ENCODE measurements at places on chromosomes 12 and 14.

DNA sequence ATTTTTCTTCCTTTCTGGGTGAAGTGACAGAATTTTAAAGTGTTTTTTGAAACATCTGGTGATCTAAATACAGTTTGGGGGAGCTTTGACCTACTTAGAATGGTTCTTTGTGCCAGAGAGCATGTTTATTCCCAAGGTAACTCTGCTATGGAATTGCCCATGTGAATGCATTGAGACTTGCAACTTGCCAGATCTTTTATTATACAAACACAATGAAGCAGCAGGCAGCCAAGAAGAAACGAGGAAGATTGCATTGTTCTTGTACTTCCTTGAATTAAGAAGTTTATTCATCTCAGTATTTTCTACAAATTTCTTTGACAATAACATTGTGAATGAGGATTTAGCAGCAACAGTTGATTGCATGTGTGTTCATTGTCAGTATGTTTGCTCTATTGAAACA is 55.5 kb downstream of the FGD4 start:
- no peak for DNase-seq

GRCh38 chr14:99806836-99807235 is 13.6 kb downstream of the EML1 start:
- no peak for DNase-seq

DNA sequence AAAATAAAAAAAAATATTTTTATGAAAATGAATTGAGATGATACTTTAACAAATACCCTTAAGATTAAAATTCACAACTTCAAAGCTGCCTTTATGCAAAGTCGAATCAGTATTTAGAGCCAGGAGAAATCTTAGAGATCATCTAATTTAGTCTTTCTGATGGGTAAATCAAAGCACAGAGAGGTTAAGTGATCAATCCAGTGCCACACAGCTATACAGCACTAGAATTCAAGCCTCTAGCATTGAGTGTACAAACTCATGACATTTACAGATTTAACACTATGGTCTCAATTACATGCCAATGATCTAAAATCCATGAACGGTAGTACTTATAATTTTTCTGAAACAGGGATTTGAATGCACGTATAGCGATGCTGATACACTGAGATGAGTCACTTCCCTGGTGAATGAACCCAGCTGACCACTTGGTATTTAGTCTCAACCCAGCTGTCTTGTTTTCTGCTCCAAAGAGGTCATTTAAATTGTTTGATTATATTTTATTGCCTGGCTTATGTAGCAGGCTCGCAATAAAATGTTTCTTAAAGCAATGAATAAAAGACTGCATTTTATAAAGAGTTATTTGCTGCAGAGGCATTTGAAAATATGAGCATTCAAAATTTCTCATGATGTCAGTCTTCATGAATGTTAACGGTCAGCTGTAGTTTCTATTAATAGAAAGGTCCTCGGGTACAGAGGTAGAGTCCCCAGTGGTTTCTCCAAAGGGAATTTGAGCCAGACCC is 152.4 kb upstream of the PRICKLE1 start:
- no peak for DNase-seq

DNA sequence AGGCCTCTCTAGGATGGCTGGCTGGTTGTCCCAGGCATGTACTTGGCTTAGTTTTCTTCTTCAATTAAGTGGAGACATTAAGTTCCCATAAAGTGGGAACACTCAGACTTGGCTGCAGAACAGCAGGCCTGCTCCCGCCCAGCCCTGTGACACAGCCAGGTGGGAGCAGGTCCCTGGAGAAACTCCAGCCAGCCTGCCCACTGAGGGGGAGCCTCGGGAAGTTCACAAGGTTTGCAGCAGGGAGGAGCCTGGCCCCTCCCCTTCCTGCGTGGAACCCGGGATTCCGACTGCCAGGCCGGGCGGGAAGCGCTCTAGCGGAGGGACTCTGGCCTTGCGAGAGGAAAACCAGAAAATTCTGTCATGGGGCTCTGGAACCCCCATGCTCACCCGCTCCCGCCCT is 98.3 kb upstream of the EVL start:
- no peak for DNase-seq

- no peak for DNase-seq
Measured at GRCh38 chr12:59396919-59397318, 198.9 kb upstream of the SLC16A7 start.

DNA sequence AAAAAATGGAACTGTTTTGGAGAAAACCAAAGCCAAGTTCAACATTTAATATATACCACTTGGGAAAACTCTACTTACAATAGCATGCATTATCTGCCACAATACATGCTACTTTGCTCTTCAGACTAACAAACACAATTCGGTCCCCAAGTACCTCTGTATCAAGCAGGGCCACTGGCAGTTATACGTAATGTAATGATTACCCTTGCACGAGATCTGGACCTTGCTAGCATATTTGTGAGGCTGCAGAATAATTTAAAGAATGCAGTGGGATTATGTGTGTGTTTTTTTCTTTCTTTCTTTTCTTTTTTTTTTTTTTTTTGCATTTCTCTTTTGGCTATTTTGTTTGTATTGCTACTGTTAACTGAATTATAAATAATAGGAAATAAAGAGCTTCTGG is 22.8 kb upstream of the PYGL start:
- DNase-seq = no peak

- no peak for DNase-seq
Measured at GRCh38 chr12:111311011-111311410, 57.9 kb downstream of the PHETA1 start.

DNA sequence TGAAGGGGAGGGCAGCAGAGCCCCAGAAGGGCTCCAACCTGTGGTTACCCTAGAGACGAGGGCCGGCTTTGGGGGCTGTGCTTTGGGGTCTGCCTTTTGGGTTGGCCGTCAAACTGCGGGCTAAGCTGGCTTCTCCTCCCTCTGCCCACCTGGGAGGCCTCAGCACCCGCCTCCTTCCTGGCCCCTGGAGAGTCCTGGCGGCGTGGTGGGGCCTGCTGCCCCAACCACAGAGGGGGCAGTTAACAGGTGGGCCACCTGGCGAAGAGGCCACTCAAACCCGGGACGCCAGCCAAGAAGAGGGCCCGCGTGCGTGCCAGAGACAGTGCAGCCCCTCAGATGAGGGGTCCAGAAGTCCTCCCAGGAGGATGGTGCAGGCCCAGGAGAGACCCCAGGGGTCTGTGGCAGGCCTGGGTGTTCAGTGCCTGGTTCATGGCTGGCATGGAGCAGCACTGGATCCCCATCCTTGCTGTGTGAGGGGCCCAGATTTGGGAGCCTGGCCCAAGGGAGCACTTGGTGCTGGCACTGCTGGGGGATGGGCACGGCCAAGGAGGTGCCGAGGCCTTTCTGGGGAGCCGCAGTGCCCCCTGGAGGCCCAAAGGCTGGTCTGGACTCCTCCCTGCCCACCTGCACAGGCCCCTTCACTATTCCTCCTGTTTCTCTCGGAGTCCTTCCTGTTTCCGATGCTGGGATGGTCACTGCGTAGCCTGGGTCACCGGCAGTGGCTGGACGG is 48.8 kb downstream of the LRCOL1 start:
- peak; percentile 33 for DNase-seq

GRCh38 chr12:87381742-87382141 is 647.5 kb downstream of the C12orf50 start:
- no peak for DNase-seq

DNA sequence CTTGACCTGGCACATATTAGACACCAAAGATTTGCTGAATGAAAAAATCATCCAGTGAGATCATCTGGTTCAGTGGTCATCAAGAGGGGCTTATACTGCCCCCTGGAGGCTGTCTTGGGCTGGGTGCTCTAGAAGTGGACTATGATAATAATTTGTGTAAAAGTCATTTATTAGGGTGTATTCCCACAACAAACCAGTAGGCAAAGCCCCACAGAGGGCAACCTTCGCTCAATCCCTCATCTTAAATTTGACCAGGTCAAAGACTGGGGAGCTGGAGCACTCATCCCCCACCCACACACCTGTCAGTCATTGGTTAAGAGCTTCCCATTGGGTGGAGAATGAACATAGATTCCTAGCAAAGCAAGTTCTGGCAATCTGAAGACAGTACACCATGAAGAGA is 20.0 kb upstream of the FICD start:
- no peak for DNase-seq

DNA sequence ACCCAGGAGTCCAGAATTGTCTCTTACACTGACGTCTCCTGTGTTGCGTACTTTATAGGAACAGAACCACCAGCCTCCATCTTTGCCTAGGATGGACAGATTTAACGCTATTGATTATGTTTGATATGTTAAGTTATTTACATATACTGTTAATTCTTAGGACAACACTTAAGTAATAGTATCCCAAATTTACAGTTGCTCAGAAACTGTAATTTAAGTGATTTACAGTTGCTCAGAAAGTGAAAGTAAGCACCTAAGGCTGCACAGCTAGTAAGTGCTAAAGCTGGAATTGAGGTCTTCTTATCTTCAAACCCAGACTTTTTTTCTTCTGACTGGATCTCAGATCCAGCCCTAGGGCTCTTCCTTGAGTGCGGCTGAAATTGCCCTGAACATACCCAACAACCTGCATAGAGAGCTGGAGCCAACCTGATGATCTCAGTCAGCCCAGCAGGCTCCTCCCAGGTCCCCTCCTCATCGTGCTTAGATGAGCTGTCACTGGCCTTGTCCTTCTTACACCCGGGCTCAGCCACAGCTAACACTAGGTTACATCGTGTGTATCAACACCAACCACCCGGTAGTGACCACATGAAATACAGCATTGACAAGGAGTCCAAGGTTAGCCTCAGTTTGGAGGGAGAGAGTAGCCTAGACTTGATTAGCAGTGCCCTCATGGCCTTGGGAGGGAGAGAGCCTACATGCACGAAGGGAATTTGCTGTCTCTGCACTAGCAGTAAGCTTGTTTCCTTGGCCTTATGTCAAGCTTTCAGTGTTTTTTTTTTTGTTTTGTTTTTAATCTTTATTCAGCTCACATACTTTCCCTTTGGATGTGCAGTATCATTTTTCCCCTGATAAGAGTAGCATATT is 111.1 kb upstream of the ARHGAP5 start:
- no peak for DNase-seq

DNA sequence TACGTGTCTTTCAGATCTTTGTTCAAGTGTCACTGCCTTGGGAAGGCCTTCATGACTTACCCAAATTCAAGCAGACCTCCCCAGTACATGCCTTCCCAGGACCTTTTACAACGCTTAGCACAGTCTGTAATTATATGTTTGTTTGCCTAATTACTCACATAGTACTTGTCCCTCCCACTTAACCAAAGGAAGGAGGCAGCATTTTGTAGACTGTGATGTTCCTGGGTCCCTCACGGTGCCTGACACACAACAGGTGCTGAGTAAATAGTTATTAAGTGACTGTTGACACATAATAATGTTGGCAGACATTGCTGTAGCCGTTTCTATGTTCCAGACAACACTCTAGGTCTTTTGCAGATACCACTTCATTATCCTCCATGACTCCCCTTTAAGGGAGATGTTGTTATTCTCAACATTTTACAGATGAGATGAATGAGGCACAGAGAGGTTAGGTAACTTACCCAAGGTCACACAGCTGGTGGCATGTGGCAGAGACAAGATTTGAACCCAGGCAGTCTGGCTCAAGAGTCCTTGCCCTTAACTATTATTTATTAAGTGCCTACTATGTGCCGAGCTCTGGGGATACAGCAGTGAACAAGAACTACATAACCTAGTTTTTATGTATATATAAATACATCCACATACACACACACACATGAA is 130.7 kb downstream of the PHETA1 start:
- DNase-seq = no peak

DNA sequence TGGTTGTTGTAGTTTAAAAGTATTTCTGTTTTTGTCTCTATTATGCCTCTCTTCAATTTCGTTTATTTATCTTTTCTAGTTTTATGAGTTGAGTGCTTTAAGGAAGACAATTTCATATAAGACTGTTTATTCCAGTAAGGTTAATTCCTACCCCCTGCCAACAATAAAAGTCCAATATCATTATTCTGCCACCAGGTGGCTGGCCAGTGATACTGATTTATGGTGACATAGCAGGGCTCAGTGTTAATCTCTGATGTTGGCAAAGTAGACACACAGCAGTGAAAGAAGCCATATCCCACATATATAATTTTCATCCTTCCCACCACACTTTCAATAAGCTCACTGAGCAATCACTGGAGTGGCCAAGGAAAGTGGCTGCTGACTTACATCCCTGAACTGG is 69.0 kb upstream of the BMP4 start:
- DNase-seq = no peak

GRCh38 chr12:1297206-1297605 is 297.2 kb downstream of the FBXL14 start:
- no peak for DNase-seq

DNA sequence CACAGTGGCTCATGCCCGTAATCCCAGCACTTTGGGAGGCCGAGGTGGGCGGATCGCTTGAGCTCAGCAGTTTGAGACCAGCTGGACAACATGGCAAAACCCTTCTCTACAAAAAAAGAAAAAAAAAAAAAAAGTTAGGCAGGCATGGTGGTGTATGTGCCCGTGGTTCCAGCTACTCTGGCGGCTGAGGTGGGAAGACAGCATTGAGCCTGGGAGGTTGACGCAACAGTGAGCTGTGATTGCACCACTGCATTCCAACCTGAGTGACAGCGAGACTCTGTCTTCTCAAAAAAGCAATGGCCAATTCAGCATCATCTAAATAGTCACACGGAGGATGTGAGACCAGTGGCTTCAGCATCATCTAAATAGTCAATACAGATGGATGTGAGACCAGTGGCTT is 10.4 kb upstream of the SAMD4A start:
- no peak for DNase-seq

GRCh38 chr14:56995010-56995409 is 184.7 kb upstream of the OTX2 start:
- DNase-seq = no peak

GRCh38 chr12:51295651-51296050 is 25.4 kb upstream of the SMAGP start:
- no peak for DNase-seq

DNA sequence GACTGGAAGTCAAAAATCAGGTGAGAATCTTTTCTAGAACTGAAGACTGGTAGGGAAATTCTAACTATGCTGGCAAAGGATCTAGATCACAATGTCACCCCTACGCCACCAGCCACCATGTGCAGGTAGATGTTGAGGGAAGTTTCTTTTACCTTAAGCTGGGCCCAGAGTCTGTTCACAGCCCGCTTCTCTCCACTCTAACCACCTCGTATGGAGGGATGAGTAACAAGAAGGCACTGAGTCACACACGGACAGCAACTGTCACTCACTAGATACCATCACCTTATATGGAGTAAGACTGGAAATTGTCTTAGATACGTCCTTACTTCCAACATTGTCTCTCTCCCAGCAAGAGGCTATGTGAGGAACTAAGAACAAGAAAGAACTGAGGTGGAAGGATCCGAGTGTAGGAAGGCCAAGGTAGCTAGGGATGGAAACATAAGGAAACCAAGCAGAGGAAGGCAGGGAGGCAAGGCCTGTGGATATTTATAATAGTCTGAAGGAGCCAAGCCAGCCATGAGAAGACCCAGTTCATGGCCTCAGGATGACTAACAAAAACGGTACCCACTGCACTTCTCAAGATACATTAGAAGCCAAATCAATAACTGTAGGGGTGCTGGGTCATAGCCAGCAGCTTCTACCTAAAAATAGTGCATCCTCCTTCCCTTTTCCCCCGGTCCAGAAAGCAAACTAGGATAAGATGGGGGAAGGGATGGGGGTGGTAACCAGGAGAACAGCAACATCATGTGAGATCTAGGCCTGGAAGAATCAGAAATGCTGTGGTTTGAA is 15.5 kb downstream of the REM2 start:
- no peak for DNase-seq

Measured in NCI-H345 (cell line).